ENCODE measurements at places on chromosomes 12 and 14.

DNA sequence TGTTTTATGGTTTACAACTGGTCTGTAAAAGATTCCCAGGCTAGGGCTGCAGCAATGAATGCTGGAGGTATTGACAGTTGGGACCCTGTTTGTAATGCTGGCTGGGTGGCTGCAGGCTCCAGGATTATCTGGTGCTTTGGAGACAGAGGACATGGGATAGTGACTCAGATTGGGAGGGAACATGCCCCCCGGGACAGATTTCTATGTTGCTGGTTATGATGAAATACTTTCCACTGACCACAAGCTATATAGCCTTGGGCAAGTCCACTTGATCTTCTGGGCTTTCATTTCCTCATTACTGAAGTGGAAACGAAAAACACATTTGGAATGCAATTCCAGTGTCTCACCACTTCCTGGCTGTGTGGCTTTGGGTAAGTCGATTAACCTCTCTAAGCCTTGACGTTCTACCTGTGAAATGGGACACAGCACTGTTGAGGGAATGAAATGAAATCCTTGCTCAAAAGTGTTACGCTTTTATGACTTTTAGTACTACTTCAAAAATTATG, 6.3 kb upstream of the TPCN1 start:
- no peak for DNase-seq

DNA sequence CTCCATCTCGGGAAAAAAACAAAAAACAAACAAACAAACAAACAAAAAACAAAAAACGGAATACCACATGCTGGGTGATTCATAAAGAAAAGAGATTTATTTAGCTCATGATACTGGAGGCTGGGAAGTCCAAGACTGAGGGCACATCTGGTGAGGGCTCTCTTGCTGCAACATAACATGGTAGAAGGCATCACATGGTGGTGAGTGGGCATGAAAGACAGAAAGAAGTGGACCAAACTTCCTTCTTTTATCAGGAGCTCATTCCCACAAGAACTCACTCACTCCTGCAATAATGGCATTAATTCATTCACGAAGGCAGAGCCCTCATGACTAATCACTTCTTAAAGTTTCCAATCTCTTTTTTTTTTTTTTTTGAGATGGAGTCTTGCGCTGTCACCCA, 8.0 kb upstream of the LGMN start:
- no peak for DNase-seq

DNA sequence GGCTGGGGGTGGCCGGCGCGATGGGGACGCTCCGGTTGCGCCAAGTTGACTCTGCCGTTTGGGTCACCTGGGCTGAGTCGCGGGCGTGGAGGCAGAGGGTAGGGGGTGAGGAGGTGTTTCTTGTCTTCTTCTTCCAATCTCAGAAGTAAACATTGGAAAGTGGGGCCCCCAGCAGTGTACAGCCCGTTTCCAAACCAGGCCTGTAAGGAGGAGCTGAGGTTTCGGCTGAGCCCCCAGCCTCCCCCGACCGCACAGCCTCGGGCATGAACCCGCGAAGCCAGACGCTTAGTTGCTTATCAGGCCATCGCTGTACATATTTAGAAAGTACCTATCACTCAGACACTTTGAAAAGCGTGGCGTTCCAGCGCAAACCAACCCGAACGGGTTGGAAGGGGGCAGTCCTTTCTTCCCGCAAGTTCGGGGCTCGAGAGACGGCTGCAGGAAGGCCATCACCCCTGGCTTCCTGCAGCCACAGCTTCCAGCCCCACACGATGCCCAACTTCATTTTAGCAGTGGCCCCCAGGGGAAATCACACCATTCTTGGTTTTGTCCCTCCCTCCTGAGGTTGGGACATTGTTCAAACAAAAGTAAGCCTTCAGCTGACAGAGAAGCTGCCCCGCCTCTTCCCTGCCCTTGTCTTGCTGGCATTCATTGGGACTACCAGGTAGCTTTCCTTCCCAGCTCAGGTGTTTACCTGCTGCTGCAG, 164.1 kb downstream of the ZFP36L1 start:
- DNase-seq: peak; percentile 11

- DNase-seq: no peak
These were observed 7.4 kb downstream of the SMAGP start for GRCh38 chr12:51262758-51263177.

GRCh38 chr14:36662258-36662542, 540 bp downstream of the PAX9 start:
- no peak for DNase-seq

GRCh38 chr14:81423504-81423903, 23.4 kb upstream of the STON2 start:
- no peak for DNase-seq

GRCh38 chr12:120468821-120469449, 613 bp downstream of the SRSF9 start:
- peak; percentile 47 for DNase-seq

DNA sequence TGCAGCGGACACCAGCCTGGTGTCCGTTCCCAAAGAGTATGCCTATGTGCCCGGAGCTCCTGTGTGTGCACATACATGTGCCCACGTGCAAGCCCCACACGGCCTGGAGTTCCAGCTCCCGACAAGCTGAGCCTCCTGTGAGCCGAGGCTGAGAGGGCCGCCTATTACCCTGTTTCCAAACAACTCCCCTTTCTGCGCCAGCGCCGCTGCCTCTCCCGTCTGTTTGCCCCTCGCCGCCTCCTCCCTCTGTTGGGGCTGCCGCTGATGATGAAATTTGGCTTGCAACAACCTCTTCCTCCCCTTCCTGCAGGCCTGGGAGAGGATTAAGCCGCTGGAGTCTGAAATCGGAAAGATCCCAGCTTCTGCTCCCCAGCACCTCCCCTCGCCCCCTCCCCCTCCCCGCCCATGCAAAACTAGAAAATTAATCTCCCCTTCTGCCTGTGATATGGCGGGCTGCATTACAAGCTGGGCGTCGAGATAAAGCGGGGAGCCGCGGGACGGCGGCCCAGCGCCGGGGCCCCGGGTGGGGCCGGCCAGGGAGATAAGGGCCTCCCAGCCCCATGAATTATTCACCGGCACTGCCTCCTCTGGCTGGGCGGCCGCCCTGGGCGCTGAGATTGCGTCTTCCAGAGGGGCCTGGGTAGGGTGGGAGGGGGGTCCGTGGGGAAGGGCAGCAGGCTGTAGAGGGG, 6.8 kb upstream of the ASIC1 start:
- no peak for DNase-seq

DNA sequence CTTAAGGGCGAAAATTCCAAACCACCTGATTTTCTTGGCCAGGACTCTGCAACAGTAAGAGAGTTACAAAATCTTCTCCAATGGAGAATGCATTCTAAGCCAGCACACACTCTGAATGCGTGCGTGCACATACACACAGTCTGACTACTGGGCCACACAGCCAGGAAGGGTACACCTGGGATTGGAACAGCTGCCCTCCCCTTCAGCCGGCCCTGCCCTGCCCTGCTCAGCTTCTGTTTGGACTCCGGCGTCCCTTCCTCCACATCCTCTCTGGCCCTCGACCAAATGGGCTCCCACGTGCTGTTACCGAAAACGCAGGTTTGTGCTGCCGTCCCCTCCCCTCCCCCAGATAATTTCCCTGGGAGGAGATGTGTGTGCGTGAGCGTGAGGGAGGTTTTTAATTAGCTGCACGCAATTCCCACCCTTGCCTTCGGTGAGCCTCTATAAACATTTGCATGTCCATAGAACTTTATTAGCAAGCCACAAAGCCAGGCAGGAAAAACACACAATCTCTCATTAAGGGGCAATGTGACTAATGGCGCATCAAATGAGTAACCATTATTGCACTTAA, 43.0 kb downstream of the CCNK start:
- no peak for DNase-seq

GRCh38 chr12:106311139-106311538, 8.6 kb downstream of the TCP11L2 start:
- no peak for DNase-seq

- DNase-seq: no peak
These were observed 33.0 kb downstream of the HIGD1C start for GRCh38 chr12:50985322-50985721.

GRCh38 chr12:2411616-2412304, 359.0 kb downstream of the CACNA1C start:
- no peak for DNase-seq

DNA sequence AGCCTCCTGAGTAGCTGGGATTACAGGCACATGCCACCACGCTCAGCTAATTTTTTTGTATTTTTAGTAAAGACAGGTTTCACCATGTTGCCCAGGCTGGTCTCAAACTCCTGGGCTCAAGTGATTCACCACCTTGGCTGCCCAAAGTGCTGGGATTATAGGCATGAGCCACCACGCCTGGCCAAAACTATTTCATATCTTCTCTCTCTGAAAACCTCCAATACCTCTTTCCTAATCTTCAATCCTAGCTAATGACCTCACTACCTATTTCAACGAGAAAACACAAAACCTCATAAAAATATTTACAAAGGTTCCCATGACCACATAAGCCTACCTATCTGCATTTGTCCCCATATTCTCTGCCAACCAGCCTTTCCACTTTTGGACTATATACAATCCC, 32.3 kb upstream of the ANKS1B start:
- DNase-seq: no peak

DNA sequence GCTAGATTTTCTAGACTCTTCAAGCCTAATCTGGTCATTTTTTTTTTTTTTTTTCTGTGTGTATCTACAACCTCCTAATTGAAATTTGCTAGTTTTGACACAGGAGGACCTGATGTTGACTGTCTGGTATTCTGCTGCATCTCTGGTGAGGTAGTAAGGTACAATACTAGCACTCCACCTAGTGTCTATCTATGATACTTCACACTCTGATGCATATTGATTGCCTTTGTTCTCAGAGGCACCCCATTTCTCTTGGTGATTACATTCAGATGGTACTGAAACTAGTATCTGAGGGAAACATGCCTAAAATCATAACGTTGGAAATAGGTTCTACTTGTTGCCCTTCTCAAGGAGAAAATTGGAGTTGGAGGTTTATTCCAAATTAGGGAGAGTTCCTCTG, 930.5 kb upstream of the NOVA1 start:
- DNase-seq: no peak

- no peak for DNase-seq
These were observed 14.5 kb downstream of the SLC35F4 start for GRCh38 chr14:57851354-57851753.

DNA sequence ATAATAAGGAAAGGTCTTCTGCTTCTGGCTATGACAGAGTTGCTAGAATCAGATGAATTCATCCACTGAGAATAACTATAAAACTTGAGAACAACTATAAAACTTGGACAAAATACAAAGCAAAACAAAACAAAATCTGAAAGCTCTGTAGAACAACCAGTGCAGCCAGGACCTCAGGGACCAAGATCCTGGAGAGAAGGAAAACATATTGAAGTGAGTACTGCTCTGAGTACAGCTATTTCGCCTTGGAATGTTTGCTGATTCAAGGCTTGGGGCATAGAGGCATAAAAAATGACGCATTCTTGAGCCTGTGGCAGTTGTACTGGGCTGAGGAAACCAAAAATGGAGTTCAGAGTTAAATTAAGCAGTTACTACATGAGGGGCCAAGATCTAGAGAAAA, 21.7 kb downstream of the FOXA1 start:
- no peak for DNase-seq

DNA sequence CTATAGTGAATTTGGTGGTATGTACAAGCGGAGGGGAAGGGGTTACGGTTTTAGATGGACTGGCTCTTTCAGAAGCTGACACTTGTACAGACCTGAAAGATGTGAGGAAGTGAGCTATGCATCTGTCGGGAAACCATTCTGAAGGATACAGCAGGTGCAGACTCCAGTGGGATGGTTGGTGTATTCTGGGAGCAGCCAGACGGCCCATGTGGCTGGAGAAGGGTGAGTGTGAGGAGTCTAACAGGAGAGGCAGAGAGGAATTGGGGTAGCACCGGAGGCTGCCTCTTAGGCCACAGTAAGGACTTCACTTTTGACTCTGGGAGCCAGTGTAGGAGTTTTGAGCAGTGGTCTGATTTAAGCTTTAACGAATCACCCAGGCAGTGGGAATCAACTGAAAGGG, 90.7 kb downstream of the APAF1 start:
- no peak for DNase-seq

DNA sequence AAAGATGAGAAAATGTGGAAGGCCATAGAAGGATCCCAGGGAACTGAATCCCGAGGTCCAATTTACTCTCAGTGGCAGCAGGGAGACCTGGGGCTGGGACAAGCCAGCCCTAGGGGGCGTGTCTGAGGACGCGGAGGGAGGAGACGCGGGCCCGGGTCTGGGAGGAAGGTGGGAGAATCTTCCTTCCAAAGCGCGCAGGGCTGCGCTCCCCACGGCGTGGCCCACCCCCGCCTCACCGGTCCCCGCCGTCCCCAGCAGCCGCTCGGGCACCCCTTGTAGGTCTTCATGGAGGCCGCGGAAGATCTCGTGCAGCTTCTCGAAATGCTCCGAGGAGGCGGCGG, 323 bp downstream of the VTI1B start:
- DNase-seq: peak; percentile 29
